Sciatic nerve (tissue), 2 donors: ENCODE measurements at places on chromosomes 3 and 15.

GRCh38 chr3:21665444-21666100, 85.4 kb downstream of the ZNF385D start:
- DNase-seq: no peak

- no peak for DNase-seq
Observed at GRCh38 chr3:111928613-111929012, 50.2 kb upstream of the ABHD10 start.

DNA sequence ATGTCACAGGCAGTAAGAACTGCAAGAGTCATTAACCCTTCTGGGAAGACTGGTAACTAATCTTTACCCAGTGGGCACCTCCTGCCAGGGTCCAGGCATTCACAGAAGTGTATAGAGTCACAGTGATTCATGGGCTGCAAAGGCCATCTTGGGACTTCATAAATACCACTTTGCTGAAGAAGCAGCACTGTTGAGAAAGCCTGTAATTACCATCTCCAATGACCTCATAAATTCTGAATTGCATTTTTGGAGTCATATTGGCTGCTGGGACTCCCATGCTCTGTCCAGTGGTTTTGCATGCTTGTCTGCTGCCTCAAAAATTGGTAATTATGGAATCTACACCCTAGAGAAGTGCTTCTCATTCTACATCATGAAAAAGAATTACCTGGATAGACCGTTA, 837.2 kb downstream of the NTRK3 start:
- no peak for DNase-seq

- no peak for DNase-seq
Observed at GRCh38 chr15:57323806-57324589, 52.3 kb upstream of the CGNL1 start.

GRCh38 chr3:5210926-5211325, 23.4 kb downstream of the EDEM1 start:
- DNase-seq: no peak
